ENCODE measurements at places on chromosomes 2 and 18. TPM values are rescaled to one million over a fixed set of nuclear protein-coding genes. Genes with fewer than 3 reads are reported as not detected.

The CRYGC gene
- total RNA-seq: not detected

GRCh38 chr18:45652303-45653080, 37.2 kb downstream of the SLC14A2 start:
- no peak for DNase-seq

DNA sequence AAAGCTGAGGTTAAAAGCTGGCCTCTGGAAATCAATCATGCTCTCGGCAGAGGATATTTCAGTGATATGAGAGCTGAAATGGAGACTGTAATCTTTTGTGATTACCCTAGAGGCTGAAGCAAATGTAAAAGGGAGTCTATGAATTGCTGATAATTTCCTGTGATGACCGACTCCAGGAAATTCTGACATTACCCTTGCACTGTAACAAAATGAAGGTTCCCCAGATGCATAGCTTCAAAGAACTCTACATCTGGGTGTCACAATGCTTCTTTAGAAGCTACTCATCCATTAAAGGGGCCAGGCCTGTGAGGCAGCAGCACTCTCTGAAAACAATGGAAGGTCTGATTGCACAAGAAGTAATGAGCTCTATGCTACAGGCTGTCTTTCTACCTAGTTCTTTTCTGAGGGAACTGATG, 268.2 kb upstream of the SESTD1 start:
- DNase-seq: no peak

- no peak for DNase-seq
Observed at GRCh38 chr2:125721072-125721721, 934.8 kb upstream of the GYPC start.

GRCh38 chr2:54568876-54569321, 112.8 kb downstream of the SPTBN1 start:
- DNase-seq: no peak

The SMYD1 gene
- total RNA-seq: not detected

GRCh38 chr2:223102450-223102849, 50.5 kb downstream of the KCNE4 start:
- no peak for DNase-seq

DNA sequence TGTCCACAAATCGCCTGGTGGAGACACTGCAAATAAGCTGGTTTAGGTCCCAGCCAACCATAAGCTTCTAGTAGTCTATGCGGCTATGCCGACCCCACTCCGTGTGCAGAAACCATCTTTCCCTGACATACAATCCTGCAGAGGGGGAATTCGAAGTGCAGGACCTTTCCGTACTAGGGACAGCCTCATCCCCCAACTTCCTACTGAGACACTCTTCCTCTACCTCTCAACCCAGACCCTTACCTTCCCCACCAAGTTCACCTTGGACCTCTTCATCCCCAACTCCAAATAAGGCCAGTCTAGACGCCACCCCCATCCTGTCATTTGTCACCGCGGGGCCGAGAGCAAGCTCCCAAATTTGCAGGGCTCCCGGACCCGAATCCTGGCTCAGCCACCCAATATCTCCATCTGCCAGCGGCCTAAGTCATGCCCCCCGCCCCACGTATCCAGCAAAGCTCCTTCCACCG, 496 bp downstream of the SUCLG1 start:
- peak; percentile 30 for DNase-seq

- DNase-seq: no peak
Observed at GRCh38 chr2:3131636-3132326, 245.8 kb downstream of the EIPR1 start.

The GKN2 gene
- not detected for total RNA-seq

DNA sequence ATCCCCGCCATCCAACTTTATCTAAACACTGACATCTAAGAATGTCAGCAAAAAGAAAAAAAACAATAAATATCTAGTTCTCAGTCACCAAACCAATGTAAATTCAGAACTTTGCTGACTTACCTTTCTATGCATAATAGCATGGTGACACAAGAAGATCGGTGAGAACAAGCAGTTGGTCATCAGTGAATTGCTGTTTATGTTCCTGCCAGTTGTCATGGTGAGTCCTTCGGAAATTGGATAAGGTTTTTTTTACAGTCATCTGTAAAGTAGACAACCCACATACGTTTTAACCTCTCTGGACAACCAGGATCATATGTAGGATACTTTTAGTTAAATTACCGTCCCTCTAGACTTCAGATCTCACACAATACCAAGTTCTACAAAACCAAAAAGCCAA, 6.2 kb upstream of the GPR75 start:
- no peak for DNase-seq

GRCh38 chr18:13568443-13569392, 157.6 kb downstream of the FAM210A start:
- no peak for DNase-seq

GRCh38 chr2:9388950-9389911, 34.1 kb downstream of the ITGB1BP1 start:
- no peak for DNase-seq

GRCh38 chr2:158664987-158665386, 130.1 kb upstream of the DAPL1 start:
- DNase-seq: no peak

GRCh38 chr18:80070825-80071224, 36.6 kb downstream of the RBFA start:
- DNase-seq: no peak

The CTAGE1 gene
- total RNA-seq: not detected

DNA sequence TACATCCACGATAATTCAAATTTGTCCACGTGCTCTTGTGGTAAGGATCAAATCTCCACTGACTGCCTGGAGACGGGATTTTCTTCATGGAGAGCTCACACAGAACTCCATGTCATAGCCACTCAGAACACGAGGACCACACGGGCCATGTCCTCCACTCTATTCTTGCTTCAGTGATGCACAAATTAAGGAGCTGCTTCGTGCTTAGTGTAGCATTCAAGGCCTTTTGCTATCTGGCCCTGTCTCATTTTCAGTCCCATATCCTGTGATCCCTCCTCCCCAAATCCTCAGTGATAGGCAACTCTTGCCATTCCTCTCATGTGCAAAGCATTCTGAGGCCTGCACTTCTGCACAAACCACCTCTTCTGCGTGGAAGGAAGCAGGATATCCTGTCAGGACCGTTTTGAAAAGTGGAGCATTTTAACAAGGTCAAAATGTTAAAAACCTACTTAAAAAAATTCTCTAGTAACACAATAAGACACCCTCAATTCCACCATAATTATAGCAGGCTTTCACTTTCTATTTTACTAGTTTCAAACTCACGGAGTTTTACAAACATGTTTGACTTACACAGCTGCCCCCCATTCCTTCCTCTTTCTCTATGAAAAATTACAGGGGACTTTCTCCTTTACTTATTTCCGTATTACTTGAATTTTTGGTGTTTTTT, 35.2 kb downstream of the ST3GAL5 start:
- DNase-seq: no peak

DNA sequence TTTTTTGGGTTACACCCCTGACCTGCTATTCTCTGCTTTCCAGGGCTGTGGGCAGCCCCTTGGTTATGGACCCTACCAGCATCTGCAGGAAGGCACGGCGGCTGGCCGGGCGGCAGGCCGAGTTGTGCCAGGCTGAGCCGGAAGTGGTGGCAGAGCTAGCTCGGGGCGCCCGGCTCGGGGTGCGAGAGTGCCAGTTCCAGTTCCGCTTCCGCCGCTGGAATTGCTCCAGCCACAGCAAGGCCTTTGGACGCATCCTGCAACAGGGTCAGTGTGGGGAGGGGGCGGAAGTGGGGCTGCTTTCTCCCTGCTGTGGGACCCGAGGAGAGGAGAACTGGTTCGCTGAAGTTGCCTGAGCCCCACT, 9.7 kb upstream of the WNT10A start:
- no peak for DNase-seq

DNA sequence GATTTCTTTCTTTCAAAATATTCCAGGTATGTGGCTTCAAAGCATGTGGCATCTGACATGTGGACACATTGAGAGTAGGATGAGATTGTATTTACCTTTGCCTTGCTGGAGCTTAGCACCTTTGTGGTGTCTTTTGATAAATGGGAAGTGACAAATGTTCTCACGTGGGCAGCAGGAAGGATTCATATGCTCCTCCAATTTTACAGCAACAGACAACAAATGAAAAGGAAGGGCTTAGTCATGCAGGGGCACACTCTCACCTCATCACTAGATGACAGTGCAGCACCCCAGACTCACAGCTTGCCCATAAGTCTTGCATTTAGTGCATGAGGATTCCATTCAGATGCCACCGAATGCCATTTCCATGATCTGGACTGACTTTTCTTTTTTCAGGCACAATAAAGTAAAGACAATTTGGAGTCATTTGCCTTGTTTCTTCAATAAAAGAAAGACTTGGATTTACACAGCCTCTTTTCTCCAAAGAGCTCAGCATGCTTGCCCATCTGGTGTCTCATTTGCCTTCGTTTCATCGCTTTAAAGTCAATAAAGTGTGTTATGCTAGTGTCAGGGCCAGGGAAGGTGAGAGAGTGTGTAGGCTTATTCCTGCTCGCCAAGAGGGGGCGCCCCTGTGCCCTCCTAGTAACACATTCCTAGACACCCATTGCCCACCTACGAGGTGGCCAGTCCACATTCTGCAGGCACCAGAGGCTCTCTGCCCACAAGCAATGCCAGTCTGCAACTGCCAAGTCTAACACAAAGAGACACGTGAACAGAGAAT, 39.6 kb upstream of the DAPL1 start:
- no peak for DNase-seq

The SERPINB13 gene
- not detected for total RNA-seq

The SNED1 gene
- 0.34 TPM for total RNA-seq

- no peak for DNase-seq
Observed at GRCh38 chr18:24802456-24802855, 342.0 kb downstream of the HRH4 start.

The EFHD1 gene
- 0.29 TPM for total RNA-seq

All from activated naive CD4-positive, alpha-beta T cell treated with anti-CD3 and anti-CD28 coated beads, Interleukin-2, amount 50 U/mL, for 72 hours (primary cell).